ENCODE measurements at places on chromosomes 2 and 18.

DNA sequence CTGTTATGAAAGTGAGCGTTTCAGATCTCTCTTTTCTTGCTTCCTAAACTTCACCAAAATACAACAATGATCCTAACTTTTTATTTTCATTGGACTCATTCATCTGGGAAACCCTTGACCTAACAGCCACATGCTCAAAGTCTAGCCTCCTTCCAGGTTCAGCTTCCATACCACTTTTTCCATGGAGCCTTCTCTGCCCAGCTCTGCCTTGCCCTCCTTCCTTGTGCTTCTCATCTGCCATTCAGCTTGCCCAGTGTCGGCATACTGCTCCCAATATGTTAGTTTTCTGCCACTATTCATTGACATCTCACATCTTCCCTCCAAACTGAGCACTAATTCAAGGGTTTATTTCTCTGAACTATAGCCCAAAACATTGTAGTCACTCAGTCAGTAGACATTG is 214.7 kb downstream of the RAD51AP2 start:
- no peak for DNase-seq

DNA sequence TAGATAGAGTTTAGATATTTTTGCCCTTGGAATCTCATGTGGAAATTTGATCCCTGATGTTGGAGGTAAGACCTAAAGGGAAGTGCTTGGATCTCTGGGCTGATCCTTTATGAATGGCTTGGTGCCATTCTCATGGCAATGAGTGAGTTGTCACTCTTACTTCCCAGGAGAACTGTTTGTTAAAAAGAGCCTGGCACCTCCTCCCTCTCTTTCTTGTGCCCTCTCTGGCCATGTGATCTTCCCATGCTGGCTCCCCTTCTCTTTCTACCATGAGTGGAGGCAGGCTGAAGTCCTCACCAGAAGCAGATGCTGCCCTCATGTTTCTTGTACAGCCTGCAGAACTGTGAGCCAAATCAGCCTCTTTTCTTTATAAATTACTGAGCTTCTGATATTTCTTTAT is 276.9 kb downstream of the ZNF804A start:
- DNase-seq = no peak

DNA sequence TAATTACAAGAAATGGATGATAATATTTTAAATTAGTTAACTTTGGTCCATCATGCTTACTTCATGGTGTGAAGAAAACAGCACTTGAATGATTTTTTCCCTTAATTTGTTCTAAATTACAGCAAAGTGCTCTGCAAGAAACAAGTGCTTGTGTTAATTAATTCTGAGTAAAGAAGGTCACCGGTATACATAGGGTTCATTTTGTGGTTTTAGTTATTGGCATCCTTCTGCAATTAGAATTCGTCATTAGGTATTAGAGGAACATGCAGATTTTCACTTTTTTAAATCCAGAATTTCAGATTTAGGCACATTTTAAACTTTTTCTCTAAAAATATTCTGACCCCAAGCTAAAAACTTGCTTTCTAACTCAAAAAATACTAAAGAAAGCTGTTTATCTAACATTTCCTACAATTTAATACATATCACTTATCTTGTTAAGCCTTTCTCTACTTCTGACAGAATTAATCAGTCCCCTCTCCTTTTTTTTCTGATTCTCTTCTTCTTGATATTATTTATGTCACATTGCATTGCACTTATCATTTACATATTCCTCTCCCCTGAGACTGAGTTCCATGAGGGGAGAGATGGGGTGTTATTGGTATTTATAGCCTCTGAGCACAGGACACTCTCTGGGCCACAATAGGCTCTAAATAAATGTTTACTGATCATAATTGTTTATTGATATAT is 129.2 kb downstream of the PLA2R1 start:
- no peak for DNase-seq

DNA sequence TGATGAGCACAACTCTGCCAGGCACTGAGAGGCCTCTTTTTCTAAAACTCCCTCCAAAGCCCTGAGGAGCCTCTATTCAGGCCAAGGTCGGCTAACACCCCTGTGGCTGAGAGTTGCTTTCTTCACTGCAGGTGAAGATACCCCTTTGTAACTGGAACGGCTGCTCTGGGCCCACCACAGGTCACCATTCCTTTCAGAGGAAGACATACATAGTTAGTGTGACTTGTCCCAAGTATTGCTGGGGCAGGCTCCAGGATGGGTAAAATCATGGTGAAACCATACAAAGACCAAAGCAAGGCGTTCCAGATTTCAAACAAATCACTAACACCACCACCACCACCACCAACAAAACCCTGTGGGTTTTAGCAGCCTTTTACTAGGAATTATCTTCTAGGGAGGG is 36.8 kb downstream of the CHST10 start:
- DNase-seq = no peak

GRCh38 chr2:86037141-86037794 is 68.4 kb downstream of the POLR1A start:
- DNase-seq = no peak

DNA sequence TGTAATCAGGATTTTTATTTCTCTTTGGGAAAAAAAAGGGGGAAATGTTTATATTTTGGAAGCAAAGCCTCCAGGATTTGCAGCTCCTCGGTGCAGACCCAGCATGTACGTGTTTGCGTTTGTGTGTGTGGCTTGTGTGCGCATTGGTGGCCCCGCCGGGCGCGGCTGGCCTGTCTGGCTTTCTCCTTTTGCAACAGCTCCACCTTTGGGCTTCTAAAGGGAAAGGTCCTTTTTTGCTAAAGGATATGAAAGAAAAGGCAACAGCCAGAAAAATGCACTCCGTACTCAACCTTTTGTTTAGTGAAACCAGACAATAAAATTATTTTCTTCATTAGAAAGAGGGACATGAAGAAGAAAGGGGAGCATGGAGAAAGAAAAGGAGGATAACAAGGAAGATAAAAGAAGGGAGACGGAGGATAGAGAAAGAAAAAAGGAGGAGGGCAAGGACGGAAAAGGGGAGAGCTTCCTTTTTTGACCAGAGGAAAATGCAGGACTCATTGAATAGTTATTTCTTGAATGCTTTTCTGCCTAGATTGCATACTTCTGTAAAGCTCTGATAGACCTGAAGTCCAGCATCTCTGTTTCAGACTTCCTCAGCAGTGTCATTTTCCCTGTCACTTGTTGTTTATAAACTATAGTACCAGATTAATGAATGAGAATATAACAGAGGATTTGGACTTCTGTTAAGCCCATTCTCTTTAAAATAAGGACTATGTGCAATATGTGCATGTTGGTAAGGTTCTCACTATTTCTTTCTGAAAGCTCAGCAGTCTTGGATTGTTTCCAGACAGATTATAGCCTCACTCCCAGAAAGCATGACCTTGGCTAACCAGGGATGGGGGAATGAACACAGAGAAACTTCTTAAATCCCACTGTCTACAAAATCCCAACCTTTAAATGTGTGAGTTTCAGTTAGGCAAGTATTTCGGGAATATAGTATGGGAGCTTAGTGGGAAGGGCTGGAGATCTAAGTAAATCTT is 563.1 kb upstream of the PIK3C3 start:
- DNase-seq = no peak

DNA sequence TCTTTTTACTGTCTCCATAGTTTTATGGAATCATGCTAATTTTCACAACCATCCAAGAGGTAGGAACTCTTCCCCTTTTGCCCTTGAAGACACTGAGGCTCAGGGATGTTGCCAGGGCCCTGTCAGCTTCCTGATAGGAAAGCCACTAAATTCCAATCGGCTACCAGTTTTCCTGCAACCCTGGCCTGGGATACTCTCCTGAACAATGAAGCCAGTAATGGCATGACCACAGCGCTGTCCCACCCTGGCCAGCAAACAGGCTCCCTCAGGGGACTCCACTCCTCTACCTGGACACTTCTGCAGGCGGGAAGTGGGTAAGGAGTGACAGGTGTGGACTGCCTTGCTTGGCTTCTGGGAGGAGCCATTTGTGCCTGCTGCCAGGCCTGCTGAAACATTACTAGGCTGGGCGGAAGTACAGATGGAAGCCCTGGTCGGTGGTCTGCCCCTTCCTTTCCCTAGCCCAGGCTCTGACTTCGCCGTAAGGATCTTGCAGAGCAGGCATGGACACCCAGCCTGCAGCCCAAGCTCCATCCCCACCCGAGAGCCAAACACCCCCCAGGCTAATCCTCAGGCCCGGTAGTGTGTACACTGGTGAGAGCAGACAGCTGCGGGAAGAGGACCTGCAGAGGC is 78.8 kb upstream of the SMAD2 start:
- no peak for DNase-seq

DNA sequence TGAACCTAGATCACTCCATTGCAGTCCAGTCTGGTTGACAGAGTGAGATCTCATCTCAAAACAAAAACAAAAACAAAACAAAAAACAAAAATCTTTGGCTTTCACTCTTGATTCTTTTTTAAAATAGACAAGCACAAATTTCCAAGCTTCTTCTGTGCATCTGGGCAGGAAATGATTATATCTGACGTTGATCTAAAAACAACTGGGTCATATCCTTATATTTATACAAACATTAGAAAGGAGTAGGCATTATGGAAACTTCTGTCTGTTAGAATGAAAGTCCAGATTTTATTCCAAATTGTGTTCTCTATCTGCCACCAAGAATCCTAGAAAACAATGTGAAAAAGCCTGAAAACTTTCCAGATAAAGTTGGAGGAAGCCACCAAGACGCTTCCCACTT is 26.2 kb upstream of the PMAIP1 start:
- no peak for DNase-seq

GRCh38 chr18:9135912-9136314 is 668 bp upstream of the ANKRD12 start:
- no peak for DNase-seq

- no peak for DNase-seq
Measured at GRCh38 chr2:85682378-85682777, 11.8 kb upstream of the GNLY start.

- no peak for DNase-seq
Measured at GRCh38 chr18:72908181-72908580, 40.4 kb upstream of the NETO1 start.

GRCh38 chr2:57296795-57297517 is 749.6 kb upstream of the VRK2 start:
- no peak for DNase-seq

GRCh38 chr2:195513119-195513518 is 143.9 kb upstream of the SLC39A10 start:
- DNase-seq = no peak

DNA sequence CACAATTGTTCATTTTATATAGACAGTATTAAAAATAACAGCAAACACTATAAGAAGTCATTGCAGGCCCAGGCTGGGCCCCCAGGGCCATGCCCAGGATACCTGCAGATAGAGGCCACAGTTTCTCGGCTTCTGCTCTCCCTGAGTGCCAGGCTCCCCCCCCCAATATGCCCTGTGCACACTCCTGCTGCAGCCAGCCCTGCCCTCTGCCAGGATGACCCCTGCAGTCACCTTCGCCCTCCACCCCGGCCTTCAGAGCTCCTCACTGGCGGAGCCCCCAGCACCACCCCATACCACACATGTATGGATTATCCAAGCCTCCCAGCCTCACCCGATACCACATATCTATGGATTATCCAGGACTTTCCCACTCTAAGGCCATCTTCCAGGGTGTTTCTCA is 104.5 kb downstream of the TPO start:
- DNase-seq = no peak

DNA sequence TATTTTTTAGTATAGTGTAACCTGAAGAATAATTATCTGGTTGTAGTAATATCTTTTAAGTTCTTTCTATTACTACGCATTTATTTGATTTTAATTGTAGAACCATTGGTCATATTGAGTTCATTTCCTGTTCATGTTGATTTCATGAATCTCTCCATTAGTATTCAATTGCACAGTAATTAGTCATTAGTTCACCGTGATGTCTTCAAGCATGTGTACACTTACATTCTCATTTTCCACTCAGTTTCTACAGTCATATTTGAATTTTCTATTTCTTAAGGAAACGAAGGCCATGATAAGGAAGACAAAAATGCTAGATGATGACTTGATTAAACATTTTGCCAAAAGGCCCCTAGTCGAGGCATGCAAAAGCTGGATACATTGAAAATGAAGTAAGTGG is 333.7 kb upstream of the FANCL start:
- no peak for DNase-seq

DNA sequence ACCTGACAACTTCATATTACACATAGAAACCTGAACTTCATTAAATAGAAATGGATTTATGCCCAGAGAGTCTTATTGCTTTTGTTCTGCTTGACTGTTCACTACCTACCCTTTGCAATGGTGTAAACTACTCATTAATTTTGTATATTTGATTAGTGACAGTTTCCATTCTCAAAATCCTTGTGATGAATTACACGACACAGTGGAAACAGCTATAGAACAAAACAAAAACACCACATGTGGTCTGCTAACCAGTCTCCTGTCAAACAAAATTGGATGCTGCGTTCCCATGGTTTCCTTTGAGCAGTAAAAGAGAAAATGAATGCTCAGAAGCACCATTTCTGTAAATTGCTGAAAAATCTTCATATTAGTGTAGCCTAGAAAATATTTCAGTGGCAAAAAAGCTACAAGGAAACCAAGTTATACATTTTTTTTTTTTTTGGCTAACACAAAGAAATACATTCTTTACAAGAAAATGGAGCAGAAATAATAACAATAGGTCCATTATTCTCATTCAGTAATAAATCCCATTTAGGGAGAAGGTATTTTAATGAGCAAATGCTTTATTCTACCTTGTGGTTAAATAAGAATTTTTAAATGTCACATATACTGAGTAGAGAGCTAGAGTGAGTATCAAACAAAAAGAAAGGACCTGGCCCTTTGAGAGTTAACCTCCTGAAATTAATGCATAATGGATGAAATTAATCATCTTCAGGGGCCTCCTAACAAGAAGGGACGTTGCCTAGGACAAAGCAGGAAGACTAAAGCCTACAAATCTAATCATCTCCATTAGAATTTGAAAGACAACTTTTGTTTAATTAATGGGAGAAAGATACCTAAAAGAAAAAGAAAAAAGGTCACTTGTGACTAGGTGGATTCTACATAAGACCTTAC is 355.1 kb upstream of the ZC3H15 start:
- no peak for DNase-seq

DNA sequence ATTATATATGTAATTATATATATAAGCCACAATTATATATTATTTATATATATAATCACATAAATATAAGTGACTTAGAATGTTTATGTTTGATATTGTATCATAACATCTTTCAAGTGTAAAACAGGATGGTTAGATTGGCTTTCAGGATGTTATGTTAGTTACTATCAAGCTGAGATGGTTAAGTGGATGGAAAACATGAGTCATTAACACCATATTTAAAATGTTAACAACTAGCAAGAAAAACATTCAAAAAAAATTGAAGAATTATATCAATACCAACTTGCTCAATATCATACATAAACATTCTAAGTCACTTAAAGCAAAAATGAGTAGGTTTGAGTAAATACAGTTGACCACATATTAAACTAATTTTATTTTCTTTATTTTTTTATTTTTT is 21.8 kb upstream of the RAB27B start:
- no peak for DNase-seq

DNA sequence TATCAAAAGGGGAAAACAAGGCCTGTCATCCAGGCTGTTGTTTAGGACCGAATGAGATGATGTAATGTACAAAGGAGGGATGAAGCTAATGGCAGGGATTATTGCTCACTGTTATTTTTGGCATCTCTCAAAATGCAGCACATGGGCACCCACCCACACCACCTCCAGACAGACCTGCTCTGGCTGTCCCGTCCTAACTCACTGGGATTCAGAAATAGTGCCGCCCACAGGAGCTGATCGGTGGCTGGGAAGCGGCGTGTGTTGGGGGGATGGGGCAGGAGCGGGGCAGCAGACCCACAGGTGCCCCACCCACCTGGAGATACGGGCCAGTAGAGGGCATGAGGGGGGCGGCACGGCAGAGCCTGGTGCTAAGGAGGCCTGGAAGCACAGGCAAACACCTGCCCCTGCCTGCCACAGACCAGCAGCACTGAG is 52.2 kb downstream of the CRACDL start:
- DNase-seq = no peak
